IMR-90 (cell line): ENCODE measurements at places on chromosomes 16 and 17. TPM values are rescaled to one million over a fixed set of nuclear protein-coding genes. Genes with fewer than 3 reads are reported as not detected.

DNA sequence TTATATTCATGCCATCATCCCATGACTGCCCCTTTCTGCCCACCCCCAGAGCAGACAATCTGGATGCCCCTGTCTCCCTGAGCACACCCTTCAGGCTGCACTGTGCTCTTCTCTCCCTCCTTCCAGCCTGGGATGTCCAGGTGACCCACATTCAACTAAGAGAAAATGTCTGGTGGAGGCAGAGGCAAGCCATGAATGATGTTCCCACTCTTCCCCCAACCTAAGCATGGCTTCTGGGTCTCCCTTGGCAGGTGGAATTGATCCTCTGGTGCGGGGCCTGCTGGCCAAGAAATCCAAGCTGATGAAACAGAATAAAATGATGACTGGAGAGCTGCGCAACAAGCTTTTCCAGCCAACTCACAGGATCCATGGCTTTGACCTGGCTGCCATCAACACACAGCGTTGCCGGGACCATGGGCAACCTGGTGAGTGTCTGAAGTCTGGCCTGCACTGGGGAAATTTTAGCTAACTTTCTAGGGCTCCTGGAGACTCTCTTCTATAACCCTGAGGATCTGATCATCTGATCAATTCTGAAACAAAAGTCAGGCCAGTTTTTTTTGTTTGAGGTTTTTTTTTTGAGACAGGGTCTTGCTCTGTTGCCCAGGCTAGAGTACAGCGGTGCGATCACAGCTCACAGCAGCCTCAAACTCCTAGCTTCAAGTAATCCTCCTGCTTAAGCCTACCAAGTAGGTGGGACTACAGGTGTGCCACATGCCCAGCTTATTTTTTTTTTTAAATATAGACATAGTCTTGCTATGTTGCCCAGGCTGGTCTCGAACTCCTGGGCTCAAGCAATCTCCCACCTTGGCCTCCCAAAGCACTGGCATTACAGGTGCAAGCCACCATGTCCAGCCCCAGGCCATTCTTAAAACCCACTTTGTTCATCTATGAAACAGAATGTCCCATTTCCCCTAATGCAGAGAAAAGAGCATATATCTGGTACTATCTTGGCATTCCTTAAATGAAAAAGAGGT, 14.5 kb downstream of the MPO start:
- no peak for DNase-seq

Gene TOB1
- total RNA-seq = 4.3 and 6.1 TPM in 2 replicates

Gene ST6GALNAC2
- total RNA-seq = not detected in 2 replicates

DNA sequence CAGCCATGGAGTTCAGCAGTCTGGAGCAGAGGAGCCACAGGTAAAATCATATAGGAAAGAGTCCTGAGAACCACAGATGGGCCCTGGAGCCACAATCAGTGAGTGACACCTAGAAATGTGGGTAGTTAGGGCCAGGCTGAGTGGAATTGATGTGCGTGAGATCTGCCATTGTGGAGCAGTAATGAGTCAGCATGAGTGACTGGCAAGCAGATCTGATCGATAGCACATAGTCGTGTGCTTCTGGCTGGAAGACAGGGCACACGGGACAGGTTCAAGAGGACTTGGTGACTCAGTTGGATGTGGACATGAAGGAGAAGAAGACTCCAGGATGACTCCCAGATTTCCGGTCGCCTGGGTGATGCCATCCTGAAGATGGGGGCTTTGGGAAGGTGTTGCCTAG, 12.3 kb downstream of the ADORA2B start:
- DNase-seq = no peak

- DNase-seq = no peak
These were observed 5.3 kb upstream of the MAPK7 start for GRCh38 chr17:19372866-19373504.

GRCh38 chr17:77786090-77786489, 172.4 kb upstream of the TNRC6C start:
- DNase-seq = no peak
